ENCODE measurements at places on chromosomes 5 and 9.

GRCh38 chr5:179765400-179765799 lies 28.4 kb upstream of the LTC4S start:
- no peak for DNase-seq

GRCh38 chr5:83256091-83256780 lies 178.9 kb downstream of the XRCC4 start:
- no peak for DNase-seq

DNA sequence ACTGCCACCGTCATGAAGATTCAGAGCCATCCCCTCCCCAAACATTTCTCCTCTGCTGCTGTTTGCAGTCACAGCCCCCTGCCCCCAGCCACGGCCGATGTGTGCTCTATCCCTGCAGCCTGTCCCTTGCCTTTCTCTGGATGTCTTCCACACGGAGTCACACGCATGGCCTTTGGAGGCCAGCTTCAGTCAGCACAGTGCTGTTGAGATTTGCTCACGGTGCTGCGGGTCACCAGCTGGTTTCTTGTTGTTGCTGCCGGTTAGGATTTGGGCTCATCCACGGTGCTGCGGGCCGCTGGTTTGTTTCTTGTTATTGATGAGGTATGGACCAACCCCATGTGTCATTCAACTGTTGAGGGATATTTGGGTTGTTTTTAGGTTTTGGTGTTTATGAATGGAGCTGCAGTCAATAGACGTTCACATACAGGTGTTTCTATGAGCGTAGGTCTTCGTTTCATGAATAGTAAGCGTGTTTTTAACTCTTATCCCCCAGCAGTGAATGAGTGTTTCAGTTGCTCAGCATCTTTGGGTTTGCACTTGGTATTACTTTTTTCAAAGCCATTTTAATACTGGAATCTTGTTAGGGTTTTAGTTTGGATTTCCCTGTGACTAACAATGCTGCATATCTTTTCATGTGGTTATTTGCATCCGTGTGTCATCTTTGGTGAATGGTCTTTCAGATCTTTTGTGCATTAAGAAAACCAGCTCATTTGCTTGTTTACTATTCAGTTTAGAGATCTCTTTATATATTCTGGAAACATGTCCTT lies 57.6 kb downstream of the AHRR start:
- no peak for DNase-seq

- DNase-seq: no peak
These were observed 245.1 kb upstream of the MEF2C start for GRCh38 chr5:89128092-89128491.

DNA sequence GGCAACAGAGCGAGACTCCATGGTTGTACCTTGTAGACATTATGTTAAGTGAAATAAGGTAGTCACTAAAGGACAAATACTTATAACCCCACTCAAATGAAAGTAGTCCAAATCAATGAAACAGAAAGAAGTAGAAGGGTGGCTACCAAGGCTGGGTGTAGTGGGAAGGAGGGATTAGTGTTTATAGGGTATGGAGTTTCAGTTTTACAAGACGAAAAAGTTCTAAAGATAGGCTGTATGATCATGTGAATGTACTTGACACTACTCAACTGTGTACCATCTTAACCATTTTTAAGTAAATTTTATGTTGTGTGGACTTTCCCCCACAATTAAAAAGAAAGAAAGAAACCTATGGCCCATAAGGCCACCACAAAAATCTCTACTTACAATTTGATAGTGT lies 32.2 kb downstream of the ALDH7A1 start:
- no peak for DNase-seq

GRCh38 chr5:112738191-112738560 lies 491 bp downstream of the APC start:
- no peak for DNase-seq

GRCh38 chr9:110188991-110189390 lies 19.0 kb downstream of the C9orf152 start:
- DNase-seq: no peak

DNA sequence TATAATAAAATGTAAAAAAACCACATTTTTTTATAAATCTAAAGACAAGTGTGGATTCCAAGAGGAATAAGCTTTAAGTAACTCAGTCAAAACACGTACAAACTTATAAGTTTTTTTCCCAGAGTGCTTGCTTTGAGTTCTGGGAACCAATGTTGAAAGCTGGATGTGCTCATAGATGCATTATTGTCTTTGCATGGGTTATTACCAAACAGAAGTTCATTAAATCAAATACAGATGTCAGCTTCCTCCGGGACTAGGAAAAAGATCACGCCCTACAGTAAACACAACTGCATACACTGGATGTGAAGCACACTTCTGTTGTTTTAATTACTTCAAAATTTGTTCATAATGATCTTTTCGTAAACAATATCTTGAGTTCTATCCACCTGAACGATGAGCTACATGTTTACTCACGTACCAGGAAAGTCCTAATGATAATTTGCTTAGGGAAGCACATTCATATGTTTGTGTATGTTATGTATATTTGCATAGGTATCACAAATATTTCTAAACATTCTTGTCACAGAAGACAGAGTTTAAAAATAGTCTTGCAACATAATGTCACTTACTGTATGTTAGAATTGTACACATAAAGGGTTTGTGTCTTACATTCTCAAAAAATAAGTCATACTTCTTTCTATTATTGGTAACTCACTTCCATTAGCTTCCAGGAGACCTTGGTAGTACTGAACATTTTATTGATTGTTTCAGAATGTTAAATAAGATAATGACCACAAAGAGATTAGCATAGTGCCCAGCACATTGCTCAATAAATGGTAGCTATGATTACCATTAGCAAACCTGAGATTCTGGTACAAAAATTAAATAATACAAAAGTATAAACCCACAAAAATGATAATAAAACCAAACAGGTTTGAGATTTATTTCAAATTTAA lies 427.4 kb downstream of the CETN3 start:
- DNase-seq: no peak

DNA sequence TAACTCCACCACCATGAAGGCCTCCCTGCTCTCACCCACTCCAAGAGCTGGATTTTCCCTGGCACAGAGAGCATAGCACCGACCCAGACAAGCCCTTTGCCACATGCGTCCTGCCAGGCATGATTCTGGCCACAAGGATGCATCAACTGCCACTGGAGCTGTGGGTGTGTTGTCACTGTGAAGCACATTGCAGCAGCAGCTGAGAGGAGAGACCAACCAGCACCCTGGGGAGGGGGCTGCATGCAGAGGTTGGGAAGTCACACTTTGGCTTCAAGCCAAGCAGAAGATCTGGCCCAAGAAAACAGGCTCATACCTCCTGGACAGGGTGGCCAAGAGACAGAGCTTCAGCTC lies 22.6 kb upstream of the PTGES start:
- DNase-seq: no peak

DNA sequence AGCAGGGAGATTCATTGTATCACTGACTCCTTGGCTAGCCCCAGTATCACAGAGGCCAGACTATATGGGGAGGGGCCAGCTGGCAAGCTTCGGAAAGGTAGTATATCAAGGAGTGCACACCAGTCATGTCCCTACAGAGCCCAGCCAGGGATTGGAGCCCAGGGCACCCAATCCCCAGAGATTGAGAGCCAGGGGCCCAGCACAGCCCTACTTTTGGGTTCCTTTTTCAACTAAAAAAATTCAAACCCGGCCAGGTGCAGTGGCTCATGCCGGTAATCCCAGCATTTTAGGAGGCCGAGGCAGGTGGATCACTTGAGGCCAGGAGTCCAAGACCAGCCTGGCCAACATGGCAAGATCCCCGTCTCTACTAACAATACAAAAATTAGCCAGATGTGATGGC lies 5.4 kb upstream of the MYORG start:
- DNase-seq: no peak

GRCh38 chr9:87382900-87383299 lies 114.8 kb upstream of the DAPK1 start:
- no peak for DNase-seq

DNA sequence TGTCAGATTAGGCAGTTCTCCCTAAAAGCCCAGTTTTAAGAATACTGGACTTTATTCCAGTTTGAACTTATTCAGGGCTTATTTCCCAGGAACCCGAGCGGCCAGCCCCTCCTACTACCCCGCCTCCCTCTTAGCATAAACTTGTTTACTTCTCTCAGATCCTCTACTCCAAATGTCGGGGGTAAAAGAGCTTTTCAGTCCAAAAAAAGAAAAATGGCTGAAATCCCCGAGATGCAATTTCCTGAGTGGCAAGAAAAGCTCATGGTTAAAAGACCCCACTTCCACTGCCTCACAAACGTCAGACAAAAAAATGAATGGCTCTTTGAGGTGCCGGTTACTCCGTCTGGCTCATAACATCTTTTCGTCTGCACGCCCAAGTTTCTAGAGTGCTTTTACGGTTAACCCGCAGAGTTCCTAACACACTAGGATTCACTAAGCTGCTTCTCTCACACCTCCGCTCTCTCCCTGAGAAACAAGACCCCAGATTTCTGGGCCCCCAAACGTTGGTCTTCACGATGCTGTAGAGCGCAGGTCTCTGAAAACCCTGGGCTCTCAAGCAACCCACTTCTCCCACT lies 402 bp downstream of the BRD8 start:
- no peak for DNase-seq

DNA sequence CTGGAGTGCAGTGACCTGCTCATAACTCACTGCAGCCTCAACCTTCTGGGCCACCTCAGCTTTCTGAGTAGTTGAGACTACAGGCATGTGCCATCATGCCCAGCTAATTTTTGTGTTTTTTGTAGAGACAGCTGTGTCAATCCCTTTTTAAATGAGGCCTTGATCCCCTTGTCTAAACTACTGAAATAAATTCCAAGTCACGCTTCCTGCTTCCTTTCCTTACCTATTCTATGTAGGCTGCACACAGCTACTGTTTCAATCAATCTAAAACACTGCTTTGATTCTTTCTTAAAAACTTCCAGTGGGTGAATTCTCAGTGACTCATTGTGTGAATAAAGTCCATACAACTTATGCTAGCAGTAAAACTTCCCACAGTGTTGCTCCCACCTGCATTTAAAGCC lies 2.9 kb upstream of the C7 start:
- DNase-seq: no peak

DNA sequence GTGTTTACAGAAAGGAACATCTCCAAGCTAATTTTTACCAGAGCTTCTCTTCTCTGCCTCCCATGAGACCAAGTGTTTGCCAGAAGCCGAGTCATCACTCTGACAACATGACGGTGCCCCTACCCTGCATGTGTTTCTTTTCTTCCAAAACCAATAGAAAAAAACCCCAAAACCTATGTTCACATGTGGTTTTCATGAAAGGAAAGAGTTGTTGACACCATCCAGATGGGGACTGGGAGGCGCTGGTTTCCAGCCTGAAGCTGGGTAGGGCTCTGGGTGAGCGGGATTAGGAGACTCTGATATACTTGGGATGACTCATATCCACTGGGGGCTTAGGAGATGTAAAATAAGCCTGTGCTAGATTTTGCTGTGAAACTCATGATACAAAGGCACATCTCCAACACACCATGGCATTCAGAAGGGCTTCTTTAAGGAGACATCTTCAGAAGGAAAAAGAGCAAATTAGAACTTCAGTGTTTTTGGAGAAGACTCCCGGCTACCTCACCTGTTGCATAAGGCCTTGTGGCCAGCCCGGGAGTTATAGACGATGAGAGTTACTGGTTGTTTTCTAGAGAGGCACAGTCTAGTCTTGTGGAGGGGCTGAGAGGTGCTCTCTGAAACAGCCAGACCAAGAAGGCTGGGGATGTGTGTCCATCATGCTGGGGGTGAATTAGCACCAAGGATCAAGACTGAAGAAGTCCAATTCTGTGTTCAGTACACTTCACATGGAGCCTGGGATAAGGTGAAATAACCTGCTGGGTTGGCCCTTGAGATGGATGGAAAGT lies 108.9 kb upstream of the LHFPL2 start:
- no peak for DNase-seq
